ENCODE measurements at places on chromosomes 12 and 14. TPM values are rescaled to one million over a fixed set of nuclear protein-coding genes. Genes with fewer than 3 reads are reported as not detected.

- H3K27me3 ChIP-seq = peaks cover 34% of the 10 kb centered on the region
- no peak overlapping the region for H3K4me3 ChIP-seq
- DNase-seq = no peak
- peaks cover 10% of the 10 kb centered on the region for H3K4me1 ChIP-seq
Observed at GRCh38 chr12:112900298-112901145, 6.2 kb upstream of the OAS1 start.

GRCh38 chr12:96404696-96405095, 4.5 kb upstream of the CDK17 start:
- no peak for DNase-seq
- no peak overlapping the region for H3K27ac ChIP-seq
- no peak overlapping the region for H3K4me3 ChIP-seq
- H3K36me3 ChIP-seq = no peaks in the 10 kb centered on the region

The GPR132 gene
- total RNA-seq = 0.30 TPM

DNA sequence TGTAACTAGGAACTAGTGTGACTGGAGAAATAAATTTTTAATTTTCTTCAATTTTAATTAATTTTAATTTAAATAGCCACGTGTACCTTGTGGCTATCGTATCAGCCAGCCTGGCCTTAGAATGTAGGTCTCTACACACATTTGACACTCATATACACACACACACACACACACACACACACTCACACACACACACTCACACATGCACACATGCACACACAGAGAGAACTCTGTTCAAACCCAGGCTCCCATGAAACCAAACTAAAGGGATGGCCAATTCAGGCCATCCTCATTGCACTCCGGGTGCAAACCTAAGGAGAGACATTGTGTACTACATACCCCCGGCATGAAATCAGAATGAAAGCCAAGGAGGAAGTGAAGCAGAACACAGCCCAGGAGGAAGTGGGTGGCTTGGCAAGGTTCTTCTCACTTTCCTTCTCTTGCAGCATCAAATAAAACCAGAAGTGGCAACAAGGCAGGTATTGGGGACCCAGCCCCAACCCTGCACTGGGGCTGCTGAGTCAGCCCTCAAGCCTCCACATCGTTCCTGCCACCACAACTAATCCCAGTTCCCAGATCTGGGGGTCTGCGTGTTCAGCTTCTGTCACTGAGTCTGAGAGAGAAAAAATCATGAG, 26.2 kb upstream of the CHPT1 start:
- no peak overlapping the region for H3K4me3 ChIP-seq
- peaks cover 2% of the 10 kb centered on the region for H3K27me3 ChIP-seq
- peaks cover 14% of the 10 kb centered on the region for H3K4me1 ChIP-seq
- no peak for DNase-seq

DNA sequence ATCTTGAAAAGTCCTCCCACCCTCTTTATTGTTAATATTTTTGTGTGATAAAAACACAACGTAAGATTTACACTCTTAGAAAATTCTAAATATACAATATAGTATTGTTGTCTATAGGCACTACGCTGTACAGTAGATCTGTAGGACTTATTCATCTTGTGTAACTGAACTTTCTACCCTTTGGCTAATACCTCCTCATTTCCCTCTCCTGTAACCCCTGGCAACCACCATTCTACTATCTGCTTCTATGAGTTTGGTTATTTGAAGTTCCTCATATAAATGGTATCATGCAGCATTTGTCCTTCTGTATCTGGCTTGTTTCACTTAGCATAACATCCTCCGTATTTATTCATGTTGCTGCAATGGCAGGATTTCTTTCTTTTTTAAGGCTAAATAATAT, 5.2 kb upstream of the CLEC9A start:
- H3K27me3 ChIP-seq = no peaks in the 10 kb centered on the region
- peaks cover 5% of the 10 kb centered on the region for H3K4me1 ChIP-seq
- no peak overlapping the region for H3K4me3 ChIP-seq
- DNase-seq = no peak
- H3K27ac ChIP-seq = no peak overlapping the region

The PIWIL1 gene
- total RNA-seq = not detected

DNA sequence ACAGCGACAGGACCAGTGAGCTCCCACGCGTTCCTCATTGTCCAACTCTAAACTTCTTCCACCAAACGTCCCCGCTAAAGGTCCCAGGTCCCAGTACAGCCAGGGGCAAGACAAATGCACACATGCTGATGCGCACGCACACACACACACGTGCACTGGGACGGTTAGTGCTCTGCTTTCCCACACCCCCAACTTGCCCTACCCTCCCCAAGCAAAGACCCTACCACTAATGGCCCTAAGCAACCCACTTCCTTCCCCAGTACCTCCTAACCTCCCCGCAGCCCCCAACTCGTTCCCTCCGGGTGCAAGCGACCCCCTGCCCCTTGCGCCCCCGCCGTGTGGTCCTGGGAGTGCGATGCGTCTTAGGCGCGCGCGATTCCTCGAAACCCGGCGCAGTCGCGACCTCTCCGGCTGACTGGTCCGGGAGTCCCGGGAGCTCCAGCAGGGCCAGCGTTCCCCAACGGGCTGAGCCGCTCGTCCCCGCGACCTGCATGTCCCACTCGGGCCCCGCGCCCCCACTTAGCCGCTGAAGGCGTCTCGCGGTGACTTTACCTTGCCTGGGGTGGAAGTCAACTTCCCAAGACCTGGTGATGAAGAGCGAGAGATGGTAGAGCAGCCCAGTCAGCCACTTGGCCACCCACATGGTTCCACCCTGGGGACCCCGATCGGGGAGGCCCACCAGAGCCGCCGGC, 578 bp downstream of the ADAMTS20 start:
- peak; percentile 88 for DNase-seq
- no peak overlapping the region for H3K27ac ChIP-seq
- H3K27me3 ChIP-seq = peaks cover 25% of the 10 kb centered on the region
- peaks cover 15% of the 10 kb centered on the region for H3K4me1 ChIP-seq
- no peaks in the 10 kb centered on the region for H3K36me3 ChIP-seq

DNA sequence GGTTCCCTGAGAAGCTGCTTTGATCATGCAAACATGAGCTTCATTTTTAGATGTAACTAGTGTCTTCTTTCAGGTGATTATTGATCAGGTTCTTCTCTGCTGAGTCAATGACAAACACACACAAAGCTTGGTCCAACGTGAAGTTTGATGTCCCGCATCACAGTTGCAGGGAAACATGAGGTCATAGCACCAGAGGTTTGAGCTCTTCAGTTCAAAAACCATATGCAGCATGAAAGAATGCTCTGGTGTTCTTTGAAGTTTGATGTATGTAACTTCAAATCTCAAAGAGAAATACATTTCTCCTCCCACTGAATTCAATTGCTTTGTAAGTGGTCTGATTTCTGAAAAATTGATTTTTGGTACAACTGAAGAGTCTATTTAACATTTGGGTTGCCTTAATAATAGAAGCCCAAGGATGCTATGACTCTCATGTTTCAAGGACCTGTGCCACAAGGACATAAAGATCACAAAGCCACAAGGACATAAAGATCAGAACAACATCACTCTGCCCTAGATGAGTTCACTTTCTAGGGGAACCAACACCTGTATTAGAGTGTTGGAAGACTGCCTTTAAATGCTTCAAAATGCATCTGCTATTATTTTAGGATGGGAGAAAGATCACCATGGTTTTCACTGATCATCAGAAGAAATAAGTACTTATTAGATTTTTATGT, 31.1 kb upstream of the AMIGO2 start:
- no peak overlapping the region for H3K27ac ChIP-seq
- H3K4me3 ChIP-seq = no peak overlapping the region
- H3K36me3 ChIP-seq = peaks cover 2% of the 10 kb centered on the region
- DNase-seq = no peak

GRCh38 chr12:6555018-6555691, 687 bp downstream of the IFFO1 start:
- peaks cover 50% of the 10 kb centered on the region for H3K4me1 ChIP-seq
- DNase-seq = peak; percentile 93
- peak overlapping the region; percentile 84 for H3K4me3 ChIP-seq
- H3K27ac ChIP-seq = peak overlapping the region; percentile 98
- peaks cover 10% of the 10 kb centered on the region for H3K36me3 ChIP-seq

DNA sequence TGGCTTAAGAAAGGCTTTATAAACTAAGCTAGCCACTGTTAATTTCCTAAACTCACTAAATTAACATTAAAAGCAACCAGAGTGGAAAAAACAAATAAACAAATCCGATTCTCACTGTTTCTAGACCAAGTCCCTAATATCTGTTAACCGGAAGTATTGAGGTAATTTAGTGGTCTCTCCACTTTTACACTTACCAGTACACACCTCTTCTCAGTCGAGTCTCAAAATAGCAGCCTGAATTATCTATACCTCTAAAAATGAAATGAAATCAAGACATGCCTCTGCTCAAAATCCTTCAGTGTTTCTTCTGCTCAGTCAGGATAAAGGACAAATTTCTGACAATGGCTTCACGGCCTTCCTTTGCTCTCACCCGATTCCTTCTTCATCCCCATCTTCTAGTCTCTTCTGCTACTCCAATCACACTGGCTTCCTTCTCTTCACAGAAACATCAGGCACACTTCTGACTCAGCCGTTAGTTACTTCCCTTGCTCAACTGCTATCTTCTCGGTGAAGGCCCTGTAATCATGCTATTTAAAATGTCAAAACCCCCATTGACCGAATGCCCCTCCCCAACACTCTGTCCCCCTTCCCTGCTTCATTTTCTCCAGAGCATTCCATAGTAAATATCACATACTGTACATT, 161.3 kb downstream of the KITLG start:
- H3K27me3 ChIP-seq = no peaks in the 10 kb centered on the region
- no peak overlapping the region for H3K27ac ChIP-seq
- no peak for DNase-seq

DNA sequence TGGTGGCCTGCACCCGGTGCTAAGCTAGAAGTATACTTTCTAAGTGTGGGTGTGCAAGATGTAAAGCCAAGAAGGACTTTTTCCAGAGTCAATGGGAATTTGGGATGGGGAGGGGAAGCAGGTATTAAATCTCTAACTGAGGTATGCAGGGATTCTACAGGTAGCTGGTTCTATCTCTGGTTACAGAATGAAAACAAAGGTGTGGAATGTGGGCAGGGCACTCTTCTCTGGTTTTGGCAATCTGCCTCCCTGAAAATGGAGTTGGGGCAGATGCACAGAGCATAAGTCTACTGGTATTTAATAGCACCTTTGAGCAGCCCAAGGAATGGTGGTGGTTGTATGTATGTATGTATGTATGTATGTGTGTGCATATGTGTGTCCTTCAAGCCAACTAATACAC, 66.7 kb upstream of the PPP1R12A start:
- H3K4me1 ChIP-seq = peaks cover 11% of the 10 kb centered on the region
- no peak overlapping the region for H3K27ac ChIP-seq
- H3K27me3 ChIP-seq = no peaks in the 10 kb centered on the region

The PAX9 gene
- 0.28 TPM for total RNA-seq

DNA sequence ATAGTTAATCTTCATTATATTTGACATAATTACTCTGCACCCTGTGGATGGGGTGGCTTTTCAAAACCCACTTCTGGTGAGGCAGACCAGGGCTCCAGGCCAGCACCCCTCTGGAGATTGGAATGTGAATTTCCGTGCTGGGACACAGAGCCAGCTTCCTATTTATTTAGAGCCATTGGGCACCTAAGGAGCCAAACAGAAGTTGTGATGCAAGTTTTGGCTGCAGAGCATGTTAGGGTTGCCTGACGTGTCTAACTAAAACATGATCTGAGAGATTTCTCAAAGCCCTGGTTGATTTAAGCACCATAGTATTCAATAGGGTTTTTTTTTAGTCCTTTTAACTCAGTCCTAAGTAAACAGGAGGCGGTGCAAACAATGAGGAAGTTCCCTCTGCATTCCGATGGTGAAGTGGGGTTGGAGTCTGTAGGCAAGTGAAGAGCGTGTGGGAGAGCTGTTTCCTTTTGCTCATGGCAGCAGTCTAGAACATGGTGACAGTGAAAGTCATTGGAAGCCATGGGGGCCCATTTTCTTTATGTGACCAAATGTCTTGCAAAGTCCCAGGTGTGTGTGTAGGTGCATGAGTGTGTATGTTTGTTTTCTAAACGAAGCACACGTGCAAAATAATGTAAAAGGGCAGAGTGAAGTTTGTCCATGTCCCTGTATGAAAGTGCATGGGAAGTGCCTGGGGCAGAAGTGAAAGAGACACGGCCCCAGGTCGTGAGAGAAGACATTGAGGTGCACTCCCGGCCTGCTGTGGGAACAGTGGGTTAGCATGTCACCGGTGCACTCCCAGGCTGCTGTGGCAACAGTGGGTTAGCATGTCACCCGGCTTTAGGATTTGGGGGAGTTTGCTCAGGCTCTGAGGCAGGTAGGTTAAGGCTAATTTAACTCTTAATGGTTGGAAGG, 117.7 kb downstream of the PRKCH start:
- DNase-seq = no peak
- H3K4me3 ChIP-seq = peak overlapping the region; percentile 8
- peaks cover 37% of the 10 kb centered on the region for H3K4me1 ChIP-seq
- H3K27ac ChIP-seq = peak overlapping the region; percentile 88
- H3K27me3 ChIP-seq = no peaks in the 10 kb centered on the region

DNA sequence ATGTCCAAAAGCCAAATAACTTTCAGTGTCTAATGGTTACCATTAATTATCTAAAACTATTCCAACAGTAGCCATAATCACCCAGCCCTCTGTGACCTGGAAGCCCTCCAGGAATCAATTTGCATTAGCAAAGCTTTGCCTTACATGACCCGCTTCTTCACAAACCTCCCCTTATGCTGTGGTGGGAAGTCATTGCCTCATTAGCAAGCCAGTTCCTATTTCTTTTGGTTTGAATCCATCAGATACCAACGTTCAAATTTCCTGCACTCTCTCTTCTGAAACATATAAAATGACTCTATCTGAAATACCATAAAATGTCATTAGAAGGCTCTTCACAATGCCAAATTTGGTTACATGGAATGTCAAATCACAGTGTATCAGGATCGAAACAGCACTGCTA, 268.3 kb upstream of the PRKD1 start:
- no peak for DNase-seq
- no peaks in the 10 kb centered on the region for H3K27me3 ChIP-seq
- H3K27ac ChIP-seq = no peak overlapping the region
- no peaks in the 10 kb centered on the region for H3K36me3 ChIP-seq
- H3K4me3 ChIP-seq = no peak overlapping the region

- DNase-seq = no peak
- H3K27ac ChIP-seq = no peak overlapping the region
- H3K36me3 ChIP-seq = no peaks in the 10 kb centered on the region
- H3K27me3 ChIP-seq = peaks cover 10% of the 10 kb centered on the region
Observed at GRCh38 chr12:127310548-127310947, 956.4 kb upstream of the TMEM132C start.

The NID2 gene
- 49.4 TPM for total RNA-seq

DNA sequence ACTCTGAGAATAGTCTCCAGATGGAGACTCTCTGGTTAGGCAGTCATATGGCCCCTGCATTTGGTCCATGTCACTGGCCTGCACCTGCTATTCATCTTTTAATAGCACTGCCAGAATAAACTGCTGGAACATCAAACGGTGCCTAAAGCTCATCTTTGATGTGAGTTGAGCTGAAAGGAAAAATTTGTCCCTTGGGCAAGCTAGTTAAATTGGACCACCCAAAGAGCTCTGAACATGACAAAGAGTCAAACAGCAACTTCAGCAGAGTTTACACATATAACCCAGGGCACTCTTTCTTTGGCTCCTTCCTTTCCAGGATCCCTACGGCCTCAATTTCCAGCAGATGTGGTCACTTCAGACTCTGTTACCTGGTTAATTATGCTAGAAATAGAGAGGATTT, 269.9 kb downstream of the RPL10L start:
- H3K27ac ChIP-seq = no peak overlapping the region
- H3K4me1 ChIP-seq = no peaks in the 10 kb centered on the region
- H3K27me3 ChIP-seq = no peaks in the 10 kb centered on the region

The RNFT2 gene
- 6.6 TPM for total RNA-seq

The ASCL1 gene
- total RNA-seq = not detected

GRCh38 chr12:106739318-106739717, 35.2 kb upstream of the RIC8B start:
- peaks cover 4% of the 10 kb centered on the region for H3K27me3 ChIP-seq
- H3K4me1 ChIP-seq = peaks cover 10% of the 10 kb centered on the region
- H3K36me3 ChIP-seq = no peaks in the 10 kb centered on the region
- no peak overlapping the region for H3K27ac ChIP-seq

Data from chondrocyte (in vitro differentiated cells).